ENCODE measurements at places on chromosomes 1 and 21.

DNA sequence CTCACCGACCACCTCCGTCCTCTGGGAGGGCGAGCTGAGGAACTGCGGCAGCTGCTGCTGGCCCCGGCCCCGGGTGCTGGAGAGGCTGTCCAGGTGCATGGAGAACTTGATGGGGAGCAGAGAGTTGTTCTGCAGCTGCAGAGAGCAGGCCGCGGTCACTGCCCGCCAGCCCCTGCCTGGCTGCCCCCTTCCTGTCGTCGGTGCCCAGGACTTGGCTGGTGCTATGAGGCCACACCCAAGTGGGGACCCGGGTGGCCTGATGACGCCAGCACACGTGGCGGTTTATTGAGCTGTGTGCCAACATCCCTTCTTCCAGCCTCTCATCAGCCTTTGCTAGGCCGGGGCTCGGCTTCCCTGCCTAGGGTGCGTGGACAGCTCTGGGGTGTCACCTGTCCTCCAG is 5.3 kb upstream of the TMEM52 start:
- DNase-seq = no peak

DNA sequence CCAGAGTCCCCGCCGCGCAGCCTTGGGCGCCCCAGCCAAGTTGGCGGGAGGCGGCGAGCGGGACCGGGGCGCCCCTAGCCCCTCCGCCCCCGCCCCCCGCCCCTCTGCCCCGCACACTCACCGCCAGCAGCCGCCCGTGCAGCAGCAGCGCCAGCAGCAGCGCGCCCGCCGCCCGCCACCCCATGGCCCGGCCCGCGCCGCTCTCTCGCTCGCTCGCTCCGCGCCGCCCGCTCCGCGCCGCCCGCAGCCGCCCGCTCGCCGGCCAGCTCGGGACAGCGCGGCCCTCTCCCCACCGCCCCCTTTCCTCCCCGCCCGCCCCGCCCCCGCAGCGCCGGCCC is at the start of gene HSPG2:
TSS of gene HSPG2 (minus strand) at position 277 of the 338 bp plus-strand sequence. CDS start at position 184, 93 bp downstream.
- DNase-seq = no peak

- no peak for DNase-seq
Observed at GRCh38 chr1:156229809-156230472, 12.0 kb upstream of the BGLAP start.

GRCh38 chr21:34535886-34536285 is 23.9 kb upstream of the KCNE1 start:
- no peak for DNase-seq

DNA sequence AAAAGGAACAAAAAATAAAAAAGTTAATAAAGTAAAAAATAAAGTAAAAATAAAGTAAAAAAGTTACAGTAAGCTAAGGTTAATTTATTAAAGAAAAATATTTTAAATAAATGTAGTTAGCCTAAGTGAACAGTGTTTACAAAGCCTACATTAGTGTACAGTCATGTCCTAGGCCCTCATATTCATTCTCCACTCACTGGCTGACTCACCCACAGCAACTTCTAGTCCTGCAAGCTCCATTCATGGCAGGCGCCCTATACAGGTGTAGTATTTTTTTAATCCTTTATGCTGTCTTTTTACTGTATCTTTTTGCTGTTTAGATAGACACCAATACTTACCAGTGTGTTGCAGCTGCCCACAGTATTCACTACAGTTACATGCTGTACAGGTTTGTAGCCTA is 12.4 kb downstream of the ADAR start:
- no peak for DNase-seq

DNA sequence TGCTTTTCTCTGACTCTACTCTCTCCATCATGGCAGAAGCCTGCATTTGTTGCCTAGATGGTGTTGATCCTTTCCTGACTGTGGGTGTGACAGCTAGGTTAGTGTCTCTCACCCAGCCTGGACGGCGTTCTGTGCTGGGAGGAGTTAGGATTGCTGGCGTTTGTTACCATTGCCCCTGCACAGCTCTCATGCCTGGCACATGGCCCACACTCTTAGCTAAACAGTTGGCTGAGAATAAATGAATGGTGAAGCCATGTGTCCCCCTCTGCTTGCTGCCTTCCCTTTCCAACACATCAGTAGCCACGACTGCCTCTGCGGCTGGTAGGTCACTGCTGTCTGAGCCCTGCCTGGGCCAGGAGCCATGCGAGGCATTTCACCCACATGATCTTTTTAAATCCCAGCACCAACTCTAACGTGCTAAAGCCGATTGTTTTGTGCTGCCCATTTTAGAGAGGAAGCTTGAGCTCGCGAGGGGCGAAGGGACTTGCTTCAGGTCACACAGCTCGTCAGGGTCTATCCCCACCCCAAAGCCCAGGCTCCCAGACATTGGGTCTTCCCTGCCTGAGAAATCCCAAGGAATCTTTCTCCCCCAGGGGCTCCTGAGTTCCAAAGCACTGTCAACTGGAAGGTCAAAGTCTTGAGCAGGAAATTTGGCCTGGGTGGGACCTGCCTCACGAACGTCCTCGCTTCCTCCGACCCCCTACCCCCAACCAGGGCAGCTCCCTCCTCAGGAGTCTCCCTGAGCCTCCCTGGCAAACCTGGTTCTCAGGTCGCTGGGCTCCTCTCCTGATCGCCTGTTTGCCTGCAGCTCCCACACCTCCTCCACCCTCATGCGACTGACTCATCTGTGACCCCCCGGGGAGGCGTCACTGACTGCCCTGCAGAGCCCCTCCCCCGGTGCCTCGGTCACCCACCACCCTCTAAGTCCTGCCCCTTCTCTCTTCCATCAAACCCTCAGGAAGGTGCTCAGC is 271.7 kb upstream of the C1orf174 start:
- DNase-seq = peak; percentile 61

Data from Right ventricle myocardium superior (tissue), 1 donor.